CD4-positive, alpha-beta T cell (primary cell): ENCODE measurements at places on chromosomes 2 and 18.

GRCh38 chr2:208708486-208708885, 301.9 kb downstream of the PTH2R start:
- no peak for DNase-seq

GRCh38 chr2:70482401-70482800, 71.2 kb downstream of the TGFA start:
- DNase-seq: no peak

DNA sequence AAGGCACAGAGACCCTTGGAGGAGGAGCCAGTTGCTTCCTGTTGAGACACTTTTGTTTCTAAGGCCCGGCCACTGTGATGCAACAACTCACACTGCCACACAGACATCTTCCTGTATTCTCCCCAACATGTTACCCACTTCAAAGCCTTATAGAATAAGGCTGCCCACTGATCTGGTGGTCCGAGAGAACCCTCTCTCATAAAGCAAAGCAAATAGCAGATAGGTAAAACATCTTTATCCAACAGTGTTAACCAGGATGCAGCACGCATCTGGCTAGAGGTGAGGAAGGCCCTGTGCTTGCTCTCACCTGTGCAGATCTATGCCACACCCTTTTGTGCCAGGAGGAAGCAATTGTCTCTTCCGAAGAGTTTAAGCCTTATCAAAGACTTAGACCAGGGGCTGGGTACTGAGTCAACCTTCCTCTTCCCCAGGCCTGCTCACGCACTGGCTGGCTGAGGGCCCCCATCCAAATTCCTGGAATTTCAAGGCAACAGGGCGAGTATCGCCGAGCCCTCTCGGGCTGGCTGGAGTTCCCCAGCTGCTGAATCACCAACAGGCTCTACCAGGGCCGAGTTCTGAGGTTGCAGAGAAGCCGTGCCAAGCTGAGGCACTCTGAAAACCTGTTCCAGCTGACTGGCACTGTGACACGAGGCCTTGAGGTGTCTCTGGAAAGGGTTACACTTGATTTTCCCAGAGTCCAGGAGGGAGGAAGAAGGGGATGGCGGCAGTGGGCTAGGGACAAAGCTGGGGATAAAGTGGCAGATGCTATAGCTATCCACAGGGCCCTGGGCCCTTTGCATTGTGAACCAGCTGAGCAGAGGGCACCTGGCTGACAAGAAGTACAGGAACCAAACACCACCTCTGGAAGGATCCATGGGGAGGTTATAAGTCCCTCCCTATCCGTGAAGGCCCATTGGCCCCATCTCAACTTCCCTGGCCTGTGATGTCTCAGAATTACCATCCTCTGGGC, 29.3 kb downstream of the TGFA start:
- peak; percentile 69 for DNase-seq

DNA sequence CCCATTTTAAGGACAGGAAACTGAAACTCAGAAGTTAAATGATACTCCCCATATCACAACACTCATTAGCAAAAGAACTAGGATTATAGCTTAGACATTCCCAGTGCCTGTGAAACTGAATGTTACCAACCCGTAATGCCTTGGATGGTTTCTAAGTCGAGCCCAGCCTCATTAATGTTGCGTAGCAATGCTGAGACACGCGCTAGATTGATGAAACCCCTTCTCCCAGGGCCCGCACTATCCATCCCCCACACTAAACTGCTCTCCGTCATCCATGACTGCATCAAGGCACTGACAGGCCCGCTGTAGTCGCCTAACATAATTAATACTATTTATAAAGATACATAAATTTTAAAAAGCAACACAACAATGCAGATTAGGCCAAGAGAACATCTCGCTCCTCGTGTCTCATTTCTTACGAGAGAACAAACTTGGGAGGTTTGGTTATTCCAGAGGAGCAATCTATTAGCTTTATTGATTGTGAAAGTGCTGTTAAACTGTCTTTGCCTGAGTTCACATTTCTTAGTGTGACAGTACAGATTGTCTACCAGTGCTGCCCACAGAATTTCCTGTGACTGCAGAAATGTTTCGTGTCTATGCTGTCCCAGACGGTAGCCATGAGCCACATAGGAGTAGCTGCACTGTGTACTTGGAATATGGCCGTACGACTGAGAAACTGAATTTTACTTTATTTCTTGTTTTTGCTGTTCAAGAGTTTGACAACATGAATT, 312.2 kb upstream of the RAB12 start:
- no peak for DNase-seq

DNA sequence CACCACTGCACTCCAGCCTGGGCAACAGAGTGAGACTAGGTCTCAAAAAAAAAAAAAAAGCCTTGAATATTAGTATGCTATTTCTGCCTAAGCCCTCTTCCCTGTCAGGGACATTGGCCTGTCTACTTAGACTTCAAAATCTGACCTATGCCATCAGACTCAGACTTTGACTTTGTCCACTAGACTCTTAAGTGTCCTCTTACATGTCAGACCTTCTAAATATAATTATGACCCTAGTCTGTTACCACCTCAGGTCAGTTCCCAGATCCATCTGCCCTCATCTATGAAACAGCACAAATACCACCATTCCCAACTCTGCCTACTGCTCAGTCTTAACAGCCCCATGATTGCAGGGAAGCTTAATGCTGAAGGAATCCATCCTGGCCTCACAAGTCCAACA, 244.6 kb downstream of the ZEB2 start:
- DNase-seq: no peak
